ENCODE measurements at places on chromosomes 5 and 9.

GRCh38 chr9:100595391-100596199, 17.7 kb downstream of the CAVIN4 start:
- DNase-seq, result no peak

DNA sequence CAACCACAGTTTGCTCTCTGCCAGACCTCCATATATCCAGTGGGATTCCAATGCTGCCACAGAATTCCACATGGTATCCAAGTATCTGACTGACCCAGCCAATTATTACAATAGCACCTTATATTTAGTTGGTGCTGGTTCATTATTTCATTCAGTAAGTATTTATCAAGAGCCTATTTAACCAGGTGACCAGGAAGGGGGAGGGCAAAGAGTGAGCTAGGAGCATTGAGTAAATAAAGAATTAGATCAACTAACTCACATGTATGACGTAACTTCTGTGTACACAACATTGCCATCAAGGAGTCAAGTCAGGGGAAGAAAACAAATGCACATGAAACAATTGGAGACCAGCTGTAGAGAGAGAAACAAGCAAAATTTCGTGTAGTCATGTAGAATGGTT, 207.1 kb upstream of the PAPPA start:
- DNase-seq, result no peak

DNA sequence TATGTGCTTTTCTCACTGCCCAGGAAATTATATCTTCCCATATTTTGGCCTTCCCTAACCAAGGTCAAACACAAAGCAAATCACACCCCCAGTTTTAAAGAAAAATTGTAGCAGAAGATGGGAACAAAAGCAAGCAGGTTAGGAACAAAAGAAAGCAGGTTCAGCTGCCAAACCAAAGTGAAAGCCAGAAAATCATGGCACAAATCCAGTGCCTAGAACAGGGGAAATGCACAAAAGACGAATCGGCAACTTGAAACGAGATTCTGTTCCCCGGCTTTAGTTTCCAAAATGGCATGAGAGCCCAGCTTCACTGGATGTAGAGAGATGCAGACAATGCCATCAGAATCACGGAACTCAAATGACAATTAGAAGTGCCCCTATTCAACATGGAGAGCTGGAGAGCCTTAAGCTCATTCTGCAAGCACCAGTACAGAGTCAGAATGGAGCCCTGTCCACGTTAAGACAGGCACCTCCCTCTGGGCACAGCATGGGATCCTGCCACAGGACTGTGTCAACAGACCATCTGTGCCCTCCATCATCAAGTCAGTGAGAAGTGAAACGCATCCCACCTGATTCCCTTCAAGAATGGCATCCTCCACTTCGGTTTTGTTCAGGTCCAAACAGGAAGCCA, 13.8 kb downstream of the DNAH5 start:
- DNase-seq, result no peak

DNA sequence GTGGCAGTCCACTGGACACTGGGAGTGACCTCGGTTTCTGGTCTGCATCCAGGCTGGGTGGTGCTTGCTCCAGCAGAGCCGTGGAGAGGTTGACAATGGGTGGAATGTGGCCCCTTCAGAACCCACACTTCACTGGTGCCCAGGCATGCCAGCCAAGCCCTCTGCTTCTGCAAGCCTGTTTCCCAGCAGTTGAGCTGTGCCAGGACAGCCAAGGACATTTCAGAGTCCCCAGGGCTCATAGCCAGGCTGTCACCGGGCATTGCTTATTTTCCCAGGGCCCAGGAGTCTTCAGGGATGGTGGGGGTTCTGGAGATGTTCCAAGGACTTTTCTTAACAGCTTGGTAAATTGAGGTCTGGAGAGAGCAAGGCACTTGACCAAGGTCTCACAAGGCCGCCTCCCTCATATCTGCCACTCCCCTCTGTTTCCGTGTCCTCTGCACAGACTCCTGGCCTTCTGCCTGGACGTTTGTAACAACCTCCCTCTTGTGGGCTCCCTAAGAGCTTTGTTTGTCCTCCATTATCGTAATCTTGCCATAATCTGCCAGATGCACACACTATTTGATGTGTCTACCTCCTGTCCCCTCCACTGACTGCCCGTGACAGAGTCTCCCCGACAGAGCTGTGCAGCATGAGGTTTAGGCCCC, 3.8 kb upstream of the NDST1 start:
- DNase-seq, result no peak

DNA sequence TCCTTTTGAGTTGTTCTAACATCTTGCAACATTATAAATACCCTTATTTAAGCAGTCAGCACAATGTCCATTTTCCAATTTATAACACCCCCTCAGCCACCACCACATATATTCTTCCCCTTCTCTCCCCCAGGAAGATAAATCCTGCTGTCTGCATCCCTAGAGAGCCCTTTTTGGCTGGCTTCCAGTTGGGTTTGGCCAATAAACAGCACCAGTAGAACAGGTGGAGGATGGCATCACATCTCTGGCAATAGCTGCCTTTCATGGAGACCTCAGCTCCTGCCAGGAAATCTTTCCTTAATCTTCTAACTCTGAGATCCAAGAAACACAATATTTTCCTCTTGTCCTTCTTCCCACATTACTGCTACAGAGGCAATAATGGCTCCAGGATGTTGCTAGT, 53.7 kb downstream of the TRIM36 start:
- no peak for DNase-seq

GRCh38 chr5:133081703-133082102, 29.9 kb downstream of the HSPA4 start:
- no peak for DNase-seq

- no peak for DNase-seq
These were observed 248.4 kb upstream of the RPS23 start for GRCh38 chr5:82526540-82526939.

GRCh38 chr5:107372723-107373450, 297.9 kb downstream of the EFNA5 start:
- no peak for DNase-seq

GRCh38 chr9:71249729-71250317, 128.4 kb upstream of the TRPM3 start:
- no peak for DNase-seq

DNA sequence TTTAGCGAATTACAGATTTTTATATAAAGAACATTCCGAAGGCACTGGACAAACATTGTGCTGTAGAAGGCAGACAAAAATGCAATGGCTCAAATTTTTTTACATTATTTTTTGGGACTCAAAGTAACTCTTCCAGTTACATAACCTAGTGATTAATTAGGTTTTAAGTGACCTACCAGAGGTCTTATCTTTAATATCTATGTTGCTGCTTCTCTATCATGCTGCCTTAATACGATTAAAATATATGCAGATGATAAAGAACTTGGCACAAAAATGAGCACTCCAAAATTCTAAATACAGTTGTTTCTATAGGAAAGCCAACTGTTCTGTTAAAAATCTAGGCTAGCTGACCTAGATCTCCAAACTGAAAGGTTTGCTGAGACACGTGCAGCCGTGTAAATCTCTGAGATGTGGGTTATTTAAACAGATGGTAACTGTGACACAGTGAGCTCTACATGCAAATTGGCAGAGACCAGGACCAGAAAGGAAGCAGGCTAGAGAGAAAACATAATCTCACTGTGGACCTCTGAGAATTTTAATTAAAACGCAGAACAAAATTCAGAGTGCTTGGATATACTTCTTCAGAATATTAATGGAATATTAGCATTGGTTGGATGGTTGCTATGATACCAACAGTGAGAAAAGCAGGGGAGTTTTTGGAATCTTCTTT, 56.2 kb downstream of the CAMK4 start:
- DNase-seq, result no peak

GRCh38 chr9:114925039-114925438, 5.4 kb downstream of the TNFSF8 start:
- DNase-seq, result no peak

DNA sequence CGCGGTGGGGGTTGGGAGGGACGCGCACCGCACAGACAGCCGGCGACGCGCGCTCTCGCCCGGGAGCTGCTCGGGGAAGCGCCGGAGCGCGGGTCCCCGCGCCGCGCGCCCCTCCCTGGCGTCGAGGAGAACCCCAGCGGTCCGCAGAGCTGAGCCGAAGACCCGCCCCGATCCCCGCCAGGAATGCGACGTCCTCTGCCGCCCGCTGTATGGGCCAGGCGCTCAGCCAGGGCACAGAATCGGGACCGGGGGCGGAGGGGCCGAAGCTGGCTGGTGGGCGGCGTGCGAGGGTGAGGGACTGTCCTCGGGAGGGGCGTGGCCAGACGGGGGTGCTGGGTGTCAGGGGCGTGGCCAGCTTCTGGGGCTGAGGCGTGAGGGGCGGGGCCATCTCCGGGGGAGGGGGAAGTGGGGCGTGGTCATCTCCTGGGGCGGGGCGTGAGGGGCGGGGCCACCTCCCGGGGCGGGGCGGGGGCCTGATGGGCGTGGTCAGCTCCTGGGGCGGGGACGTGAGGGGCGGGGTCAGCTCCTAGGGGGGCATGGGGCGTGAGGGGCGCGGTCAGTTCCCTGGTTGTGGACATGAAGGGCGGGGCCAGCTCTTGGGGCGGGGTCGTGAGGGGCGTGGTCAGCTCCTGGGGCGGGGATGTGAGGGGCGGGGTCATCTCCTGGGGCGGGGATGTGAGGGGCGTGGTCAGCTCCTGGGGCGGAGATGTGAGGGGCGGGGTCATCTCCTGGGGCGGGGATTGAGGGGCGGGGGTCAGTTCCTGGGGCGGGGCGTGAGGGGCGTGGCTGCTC, 965 bp downstream of the PTGDS start:
- peak; percentile 88 for DNase-seq

DNA sequence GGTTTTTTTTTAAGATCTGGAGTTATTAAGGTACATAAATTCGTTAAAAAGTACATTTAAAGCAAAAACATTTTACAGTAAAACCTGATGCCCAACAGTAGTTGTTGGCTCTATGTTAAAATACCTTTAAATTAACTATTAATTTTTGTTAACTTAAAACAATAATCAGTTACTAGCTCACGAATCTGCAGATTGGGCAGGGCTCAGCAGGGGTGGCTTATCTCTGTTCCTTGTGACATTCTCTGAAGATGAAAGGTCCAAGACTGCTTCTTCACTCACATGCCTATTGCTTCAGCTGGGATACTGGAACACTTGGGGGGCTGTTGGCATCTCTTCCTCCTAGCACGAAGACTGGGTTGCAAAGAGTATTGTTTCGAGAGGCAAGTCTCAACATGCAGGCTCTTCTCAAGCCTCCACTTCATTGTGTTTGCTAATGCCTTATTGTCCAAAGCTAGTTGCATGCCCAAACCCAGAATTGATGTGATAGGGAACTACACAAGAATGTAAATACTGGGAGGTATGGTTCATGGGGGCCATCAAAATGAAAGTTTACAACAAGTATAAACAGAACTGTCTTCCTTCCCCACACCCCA, 46.6 kb downstream of the MAP3K1 start:
- DNase-seq, result no peak

- no peak for DNase-seq
These were observed 115.3 kb downstream of the TSSK1B start for GRCh38 chr5:113319256-113320053.

GRCh38 chr9:126309427-126310189, 17.0 kb upstream of the MVB12B start:
- DNase-seq, result no peak

GRCh38 chr5:145473042-145473642, 362.0 kb downstream of the PRELID2 start:
- no peak for DNase-seq

DNA sequence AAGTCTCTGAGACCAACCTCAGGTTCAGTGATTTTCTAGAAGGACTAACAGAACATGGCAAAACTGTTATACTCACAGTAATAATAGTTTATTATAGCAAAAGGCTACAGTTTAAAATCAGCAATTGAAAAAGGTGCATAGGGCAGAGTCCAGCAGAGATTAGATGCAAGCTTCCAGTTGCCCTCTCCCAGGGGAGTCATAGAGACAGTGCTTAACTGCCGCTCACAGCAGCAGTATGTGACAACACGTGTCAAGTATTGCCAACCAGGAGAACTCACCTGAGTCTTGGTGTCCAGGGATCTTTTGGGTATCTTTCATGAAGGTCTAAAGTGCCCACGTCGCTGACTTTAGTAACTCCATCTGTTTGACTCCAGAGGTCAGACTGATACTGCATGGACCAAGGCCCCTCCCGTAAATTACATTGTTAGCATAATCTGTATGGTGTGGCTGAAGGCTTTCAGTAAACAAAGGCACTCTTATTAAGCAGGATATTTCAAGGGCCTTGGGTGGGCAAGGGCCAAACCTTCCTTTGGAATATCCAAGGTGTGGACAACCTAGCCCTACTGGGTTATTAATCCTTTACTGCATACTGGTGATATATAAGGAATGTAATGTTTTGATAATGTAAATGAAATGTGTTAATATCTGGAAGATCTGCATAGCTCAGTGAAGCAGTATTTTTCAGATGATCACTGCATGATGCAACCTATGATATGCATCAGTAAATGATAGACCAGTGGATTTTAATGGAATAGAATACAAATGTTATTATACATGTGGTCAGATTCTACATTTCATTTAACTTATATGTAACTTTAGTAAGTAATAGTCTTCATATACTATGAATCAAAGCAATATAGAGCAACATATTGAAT, 44.0 kb downstream of the RASA1 start:
- no peak for DNase-seq

DNA sequence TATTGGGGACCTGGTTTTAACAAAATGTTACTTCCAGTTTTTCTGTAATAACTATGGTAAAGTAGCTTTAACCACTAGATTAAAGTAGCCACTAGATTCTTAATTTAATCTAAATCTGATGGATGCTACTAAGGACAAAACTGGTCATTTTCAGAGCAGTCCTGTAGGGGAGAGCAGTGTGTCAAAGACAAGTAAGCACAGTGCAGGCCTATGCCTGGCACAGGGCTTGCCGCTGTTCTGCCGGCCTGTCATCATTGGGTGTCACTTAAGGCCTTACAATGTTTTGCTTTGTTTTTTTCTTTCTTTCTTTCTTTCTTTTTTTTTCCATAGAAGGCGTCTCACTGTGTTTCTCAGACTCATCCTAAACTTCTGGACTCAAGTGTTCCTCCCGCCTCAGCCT, 53.0 kb upstream of the NXNL2 start:
- no peak for DNase-seq

DNA sequence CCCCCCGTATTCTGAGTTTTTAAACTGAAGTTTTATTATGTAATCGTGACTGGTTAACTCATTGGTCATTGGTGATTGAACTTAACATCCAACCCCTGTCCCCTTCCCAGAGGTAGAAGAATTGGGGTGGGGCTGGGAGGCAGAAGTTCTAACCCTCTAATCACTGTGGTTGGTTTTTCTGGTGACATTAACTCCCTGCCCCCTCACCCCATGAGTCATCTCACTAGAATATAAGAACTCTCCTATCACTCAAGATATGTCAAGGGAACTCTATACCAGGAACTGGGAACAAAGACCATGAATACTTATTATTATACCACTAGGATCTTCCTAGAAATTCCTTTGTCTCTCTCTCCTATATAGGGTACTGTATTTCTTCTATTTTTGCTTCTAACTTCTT, 52.3 kb upstream of the CAVIN4 start:
- DNase-seq, result no peak

DNA sequence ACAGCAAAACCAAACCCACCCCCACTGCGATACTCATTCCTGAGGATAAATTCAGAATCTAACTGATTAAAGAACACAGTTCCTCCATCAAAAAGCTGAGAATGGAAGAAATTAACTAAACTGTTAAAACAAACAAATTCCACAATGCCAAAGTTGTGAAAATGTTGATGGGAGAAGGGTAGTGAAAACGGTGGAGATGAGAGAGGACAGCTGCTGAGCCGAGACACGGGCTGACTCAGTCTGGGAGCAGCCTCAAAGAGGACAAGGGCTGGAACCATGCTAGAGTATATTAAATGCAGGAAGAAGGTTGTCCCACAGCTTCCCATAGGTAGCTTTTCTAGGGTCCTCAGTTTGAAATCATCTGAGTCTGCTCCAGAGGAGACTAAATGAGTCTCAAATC, 14.3 kb downstream of the ADAMTS12 start:
- DNase-seq, result no peak

GRCh38 chr5:126014676-126015075, 408.5 kb upstream of the GRAMD2B start:
- no peak for DNase-seq

All from CD4-positive, alpha-beta T cell (primary cell).